Vagina (tissue), 2 donors: ENCODE measurements at places on chromosomes 13 and 19. TPM values are rescaled to one million over a fixed set of nuclear protein-coding genes. Genes with fewer than 3 reads are reported as not detected.

SPRY2 gene
- total RNA-seq = 43.2 TPM

CAPN12 gene
- 9.6 TPM for total RNA-seq

B3GNT3 gene
- total RNA-seq = 1.5 TPM

BEST2 gene
- total RNA-seq = 1.2 TPM

DNA sequence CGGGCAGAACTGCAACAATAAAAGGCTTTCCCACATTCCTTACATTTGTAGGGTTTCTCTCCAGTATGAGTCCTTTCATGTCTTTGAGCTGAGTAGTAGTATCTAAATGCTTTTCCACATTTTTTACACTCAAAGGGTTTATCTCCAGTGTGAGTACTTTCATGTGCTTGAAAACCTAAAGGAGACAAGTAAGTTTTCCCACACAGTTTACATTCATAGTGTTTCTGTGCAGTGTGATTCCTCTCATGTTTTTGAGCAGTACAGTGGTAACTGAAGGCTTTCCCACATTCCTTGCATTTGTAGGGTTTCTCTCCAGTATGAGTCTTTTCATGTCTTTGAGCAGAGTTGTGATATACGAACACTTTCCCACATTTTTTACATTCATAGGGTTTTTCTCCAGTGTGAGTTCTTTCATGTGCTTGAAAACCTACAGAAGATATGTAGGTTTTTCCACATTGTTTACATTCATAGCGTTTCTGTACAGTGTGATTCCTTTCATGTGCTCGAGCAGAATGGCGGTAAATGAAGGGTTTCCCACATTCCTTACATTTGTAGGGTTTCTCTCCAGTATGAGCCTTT is 47.0 kb downstream of the ZNF44 start:
- DNase-seq = no peak

GRCh38 chr19:50513746-50514345 is at the start of gene ASPDH:
Gene ASPDH (minus strand): TSS chr19:50513913. CDS start chr19:50513823, 90 bp downstream.
- DNase-seq = no peak

DNA sequence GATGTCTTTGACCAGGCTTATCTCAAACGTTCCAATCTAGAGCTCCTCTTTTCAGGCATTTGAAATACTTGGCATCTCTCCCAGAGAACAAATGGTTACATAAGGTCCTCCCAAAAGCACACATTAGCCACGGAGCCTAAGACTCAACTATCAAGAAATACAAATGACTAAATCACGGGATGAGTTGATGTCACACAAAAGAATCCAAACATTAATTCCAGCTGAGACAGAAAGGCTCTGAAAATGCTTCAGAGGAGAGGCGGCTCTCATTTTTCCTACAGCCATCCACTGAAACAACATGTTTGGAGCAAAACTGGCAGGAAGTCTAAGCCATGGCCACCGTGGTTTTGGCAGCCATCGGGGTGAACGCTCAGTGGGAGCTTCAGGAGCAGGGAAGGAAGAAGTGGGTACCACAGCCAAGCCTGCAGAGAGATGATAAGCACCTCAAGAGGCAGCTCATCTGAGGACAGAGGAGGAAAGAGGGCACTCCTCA is 122.5 kb downstream of the STK24 start:
- no peak for DNase-seq

- no peak for DNase-seq
Measured at GRCh38 chr19:47703301-47703700, 9.9 kb upstream of the EHD2 start.

DNA sequence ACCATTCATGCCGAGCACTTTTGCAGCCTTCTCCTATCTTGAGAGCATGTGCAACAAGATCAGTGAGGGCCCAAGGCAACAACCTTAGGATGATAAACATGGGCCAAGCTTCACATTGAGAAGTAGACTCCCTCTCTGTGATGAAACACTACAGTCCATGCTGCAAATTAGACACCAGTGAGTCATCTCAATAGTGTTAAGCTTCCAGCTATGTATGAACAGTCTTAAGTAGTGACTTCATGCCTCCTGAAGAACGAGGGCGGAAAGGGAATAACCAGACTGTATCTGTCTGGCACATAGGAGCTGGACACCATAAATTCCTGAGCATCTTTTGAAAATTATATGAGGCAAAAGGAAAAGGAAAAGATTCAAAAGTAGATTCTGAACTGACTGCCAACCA is 309.9 kb upstream of the SLITRK1 start:
- no peak for DNase-seq
